ENCODE measurements at places on chromosomes 1 and 21.

GRCh38 chr1:920010-920409 is 3.7 kb upstream of the SAMD11 start:
- no peak for DNase-seq

- no peak for DNase-seq
These were observed 54.0 kb downstream of the ZNF281 start for GRCh38 chr1:200355801-200356200.

DNA sequence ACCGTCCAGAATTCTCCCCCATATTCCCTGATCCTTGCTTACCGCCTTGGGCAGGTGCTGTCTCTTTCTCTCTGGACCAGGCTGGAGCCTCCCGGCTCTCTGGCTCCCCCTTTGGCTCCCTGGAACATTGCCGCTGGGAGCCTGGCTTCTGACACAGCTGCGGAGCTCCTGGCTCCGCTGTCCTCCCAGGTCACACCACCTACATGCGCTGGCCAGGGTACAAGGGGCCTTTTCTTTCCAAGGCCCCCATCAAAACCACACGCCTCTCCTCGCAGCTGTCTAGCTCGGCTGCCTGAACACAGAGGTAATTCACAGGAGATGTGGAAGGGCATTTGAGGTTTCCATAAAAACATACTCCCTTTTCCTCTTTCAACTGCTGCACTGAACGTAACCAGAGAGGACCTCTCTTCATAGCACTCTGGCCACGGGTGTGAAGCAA is 7.5 kb upstream of the ZNF648 start:
- DNase-seq = peak; percentile 76

GRCh38 chr1:156368157-156368658 is 803 bp upstream of the RHBG start:
- no peak for DNase-seq

- DNase-seq = no peak
These were observed 1357.6 kb upstream of the B3GALT2 start for GRCh38 chr1:194544012-194544411.

DNA sequence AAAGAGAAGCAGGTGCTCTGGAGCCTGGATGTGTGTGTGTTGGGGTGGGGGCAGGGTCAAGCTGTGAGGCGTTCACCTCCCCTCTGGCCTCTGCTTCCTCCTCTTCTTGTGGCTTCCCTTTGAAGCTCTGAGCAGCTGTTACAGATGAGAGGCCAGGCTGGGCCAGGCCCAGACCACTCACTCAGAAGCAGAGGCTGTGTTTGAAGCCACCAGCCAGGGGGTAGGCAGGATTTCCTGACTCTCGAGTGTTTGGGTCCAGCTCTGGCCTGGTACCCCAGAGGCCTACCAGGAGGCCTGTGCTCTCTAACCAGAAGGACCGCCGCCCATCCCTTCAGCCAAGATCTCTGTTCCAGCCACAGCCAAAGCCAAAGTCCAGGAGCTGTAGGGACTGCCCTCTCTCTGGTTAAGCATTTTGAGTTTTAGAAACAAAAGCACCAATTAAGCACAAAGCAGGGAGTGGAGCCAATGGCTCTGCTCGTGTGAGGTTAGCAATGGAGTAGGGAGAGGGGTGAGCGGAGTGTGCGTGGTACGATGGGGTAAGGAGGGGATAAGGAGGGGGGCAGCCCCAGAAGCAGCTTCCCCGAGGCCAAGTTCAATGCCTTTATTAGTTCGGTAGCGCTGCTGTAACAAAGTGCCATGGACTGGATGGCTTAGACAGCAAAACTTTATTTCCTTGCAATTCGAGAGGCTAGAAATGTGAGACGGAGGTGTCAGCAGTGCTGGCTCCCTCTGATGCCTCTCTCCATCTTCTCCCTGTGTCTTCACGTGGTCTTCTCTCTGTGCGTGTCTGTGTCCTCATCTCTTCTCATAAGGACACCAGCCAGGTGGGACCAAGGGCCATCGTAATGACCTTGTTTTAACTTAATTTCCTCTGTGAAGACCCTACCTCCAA is 20.5 kb downstream of the RCSD1 start:
- DNase-seq = peak; percentile 56

GRCh38 chr1:33424205-33424604 is 6.7 kb downstream of the PHC2 start:
- no peak for DNase-seq

DNA sequence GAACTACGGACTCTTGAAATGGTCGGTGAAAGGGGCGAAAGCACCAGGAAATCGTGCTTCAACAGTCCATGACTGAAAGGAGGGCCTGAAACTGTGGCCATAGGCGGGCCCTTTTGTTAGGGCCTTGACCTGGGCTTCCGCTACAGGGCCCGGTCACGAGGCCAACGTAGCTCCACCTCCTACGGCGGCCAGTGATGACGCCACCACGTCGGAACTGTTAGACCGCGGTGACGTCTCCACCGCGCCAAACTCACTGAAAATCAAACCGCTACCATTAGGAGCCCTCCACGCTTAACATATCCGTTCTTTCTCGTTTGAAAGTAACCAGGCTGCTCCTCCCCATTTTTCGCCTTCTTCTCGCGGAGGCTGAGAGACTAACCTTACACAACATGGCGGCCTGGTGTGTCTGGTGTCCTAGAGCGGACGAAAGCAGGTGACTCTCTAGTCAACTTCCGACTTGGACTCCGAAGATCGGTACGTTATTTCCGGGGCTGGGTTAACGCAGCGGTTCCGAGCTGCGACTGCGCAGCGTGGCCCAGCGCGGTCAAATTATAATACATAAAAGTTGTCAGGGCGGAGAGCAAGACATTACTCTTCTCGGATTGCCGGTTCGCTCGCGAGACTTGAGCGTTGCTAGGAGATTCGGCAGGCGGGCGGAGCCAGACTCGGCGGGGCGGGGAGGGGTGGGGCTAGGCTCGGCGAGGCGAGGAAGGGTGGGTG is 371 bp upstream of the CACYBP start:
- peak; percentile 99 for DNase-seq

GRCh38 chr1:175037416-175037815 is 14.2 kb upstream of the MRPS14 start:
- no peak for DNase-seq

DNA sequence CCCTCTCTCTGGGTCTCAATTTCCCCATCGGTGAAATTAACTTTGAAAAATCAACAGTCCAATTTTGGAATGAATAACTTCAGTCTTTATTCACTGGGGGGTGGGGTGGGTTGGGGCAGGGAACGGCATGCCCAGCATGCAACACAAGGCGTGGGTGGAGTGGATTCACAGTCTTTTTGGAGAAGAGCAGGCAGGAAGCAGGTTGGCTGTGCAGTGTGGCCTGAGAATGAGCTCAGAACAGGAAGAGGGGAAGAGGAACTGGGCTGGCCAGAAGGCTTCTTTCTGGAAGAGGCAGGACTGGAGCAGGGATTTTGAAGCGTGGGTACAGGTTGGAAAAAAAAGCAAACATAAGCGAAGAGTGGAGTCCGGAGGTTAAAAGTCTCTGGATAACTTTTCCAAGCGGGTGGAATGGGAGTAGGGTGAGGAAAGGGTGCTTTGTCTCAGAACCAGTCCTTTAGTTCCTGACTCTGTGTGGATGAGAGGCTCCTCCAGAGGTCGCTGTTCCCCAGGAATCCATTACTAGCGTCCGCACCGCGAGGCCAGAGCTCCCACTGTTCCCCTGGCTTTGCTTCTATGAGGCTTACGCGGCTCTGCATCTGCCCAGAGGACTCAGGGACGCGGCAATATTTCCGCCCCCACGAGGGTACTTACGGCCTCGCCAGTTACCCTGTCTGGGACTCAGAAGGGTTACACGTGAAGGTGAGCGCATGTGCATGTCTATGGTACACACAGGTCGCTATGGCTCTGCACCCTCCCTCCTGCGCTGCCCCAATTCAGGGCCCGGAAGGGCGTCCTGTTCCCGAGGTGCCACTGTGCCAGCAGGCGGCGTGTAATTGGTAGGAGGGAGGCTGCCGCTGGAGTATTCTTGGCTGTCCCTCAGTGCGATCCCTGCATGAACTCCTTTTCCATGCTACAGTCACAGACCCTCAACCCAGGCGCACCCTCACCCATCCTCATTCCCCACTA is 5.5 kb upstream of the FOXD2 start:
- DNase-seq = peak; percentile 92

DNA sequence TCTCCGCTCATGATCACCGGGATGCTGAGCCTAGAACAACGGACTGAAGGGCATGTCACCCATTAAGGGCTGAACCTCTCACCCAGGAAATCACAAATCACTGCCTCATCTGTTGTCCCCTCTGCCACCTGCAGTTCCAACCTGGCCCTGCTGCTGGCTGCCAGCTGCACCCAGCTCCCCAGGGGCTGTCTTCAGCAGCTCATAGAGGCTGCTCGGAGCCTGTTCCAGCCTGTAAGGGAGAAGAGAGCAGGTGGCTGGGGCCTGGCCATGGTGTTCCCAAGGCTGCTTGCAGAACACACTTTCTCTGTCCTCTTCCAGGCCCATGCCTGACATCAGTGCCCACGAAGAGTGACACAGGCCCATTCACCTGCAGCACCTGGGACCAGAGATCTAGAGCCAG is 44.5 kb upstream of the DISP3 start:
- no peak for DNase-seq

GRCh38 chr1:99348397-99349132 is 84.3 kb downstream of the PLPPR4 start:
- DNase-seq = no peak

GRCh38 chr1:156920233-156921052 is at the start of gene LRRC71:
Gene LRRC71, plus strand, starts transcription at chr1:156920632. Its CDS starts 172 bp downstream, at chr1:156920804.
- peak; percentile 93 for DNase-seq

DNA sequence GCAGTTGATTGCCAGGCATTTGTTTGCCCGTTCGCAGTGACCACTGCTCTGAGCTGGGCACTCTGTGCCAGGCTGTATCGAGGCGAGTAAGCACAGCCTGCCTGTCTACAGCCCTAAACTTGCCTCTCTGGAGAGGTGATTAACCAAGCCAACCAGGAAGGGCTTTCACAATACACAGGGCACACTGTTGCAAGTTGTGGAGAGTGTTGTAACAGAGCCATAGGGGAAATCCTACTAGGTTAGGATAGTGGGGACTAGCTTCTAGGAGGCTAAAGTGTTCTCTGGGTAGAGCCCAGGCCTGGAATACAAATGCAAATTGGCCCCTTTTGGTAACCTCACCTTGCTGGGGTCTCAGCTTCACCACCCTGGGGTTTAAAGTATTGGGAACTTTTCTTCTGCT is 23.8 kb downstream of the PRDM2 start:
- DNase-seq = peak; percentile 67

GRCh38 chr1:37828410-37829074 is 20.5 kb upstream of the YRDC start:
- DNase-seq = no peak

GRCh38 chr1:85179522-85179921 is 21.3 kb downstream of the SYDE2 start:
- DNase-seq = peak; percentile 10

DNA sequence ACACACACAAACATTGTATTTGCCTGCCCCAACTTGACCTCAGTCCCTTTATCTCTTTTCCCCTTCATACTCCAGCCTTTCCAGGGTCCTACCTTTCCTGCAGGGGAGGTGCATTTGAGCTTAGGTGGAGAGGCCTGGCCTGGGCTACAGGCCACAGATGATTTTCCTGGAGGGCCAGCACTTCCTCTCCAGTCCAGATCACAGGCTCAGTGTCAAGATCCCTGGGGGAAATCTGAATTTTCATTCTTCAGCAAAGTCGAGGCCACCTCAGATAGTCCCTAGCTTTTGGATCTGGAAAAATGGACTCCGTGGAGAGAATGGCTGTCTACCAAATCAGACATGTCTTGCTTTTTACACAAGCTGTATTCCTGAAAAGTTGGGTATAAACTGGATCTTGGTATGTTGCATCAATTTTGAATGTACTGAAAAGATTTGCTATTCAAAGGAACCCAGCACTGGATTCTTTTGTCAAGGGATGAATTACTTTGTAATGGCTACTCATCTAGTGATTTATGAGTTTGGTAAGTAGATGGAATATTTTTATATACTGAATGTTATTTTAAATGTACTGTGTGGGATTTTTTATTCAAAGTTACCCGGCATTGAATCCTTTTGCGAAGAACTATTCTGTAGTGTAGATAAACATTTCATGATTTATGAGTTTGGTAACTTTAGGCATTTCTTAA is 78.7 kb downstream of the DDR2 start:
- DNase-seq = no peak

DNA sequence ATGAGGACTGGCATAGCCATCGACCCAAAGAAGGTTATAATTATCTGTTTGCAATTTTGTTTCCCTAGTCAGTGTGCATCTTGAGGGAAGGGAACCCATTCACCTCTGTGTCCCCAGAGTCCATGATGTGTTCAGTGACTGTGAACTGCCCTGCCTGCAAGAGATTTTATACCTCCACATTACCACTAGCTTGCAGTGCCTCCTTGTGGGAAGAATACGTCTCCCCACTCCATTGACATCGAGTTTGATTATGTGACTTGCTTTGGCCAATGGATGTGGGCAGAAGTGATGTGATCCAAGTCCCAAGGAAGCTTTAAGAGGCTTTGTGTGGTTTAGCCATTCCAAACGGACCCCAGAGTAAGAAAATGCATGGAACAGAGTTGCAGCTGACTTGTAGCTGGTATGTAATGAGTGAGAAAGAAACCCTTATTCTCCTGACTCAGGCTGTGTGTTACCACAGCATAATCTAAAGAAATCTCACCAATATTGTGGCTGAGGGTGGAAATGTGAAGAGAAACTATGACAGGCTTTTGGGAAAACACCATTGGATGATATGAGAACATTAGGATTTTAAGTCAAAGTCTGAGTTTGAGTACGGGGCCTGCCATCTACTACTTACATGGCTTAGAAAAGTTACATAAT is 47.8 kb upstream of the NRDC start:
- DNase-seq = peak; percentile 51

GRCh38 chr1:192713921-192714320 is 78.0 kb downstream of the RGS13 start:
- DNase-seq = no peak

- DNase-seq = peak; percentile 63
These were observed 3.2 kb downstream of the DAP3 start for GRCh38 chr1:155691992-155692528.

GRCh38 chr1:174157157-174157806 is 2.0 kb upstream of the RABGAP1L start:
- DNase-seq = peak; percentile 26

GRCh38 chr1:87983841-87984240 is 655.2 kb downstream of the LMO4 start:
- no peak for DNase-seq

GRCh38 chr1:145996433-145997015 is at the start of gene TXNIP:
Gene TXNIP, minus strand, starts transcription at chr1:145996579. Its CDS starts 313 bp downstream, at chr1:145996266.
- DNase-seq = peak; percentile 99

DNA sequence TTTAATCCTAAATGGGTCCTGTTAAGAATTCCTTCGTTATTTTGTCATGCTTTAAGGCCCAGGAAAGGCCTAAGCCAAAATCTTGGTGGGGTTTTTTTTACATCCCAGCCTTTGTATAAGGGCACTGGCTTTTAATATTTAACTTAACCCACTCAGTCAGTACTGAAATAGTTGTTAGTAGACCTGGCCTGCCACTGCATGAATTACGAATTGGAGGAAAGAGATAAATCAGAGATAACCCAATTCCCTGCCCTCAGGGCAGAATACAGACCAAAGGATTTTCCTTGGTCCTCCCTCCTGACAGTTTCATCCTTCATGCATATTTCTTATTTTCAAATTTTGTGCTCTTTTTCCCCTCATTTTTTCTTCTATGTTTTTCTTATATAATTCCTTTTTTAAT is 193.0 kb downstream of the FASLG start:
- no peak for DNase-seq

Measured in hematopoietic multipotent progenitor cell treated with erythropoietin and hydrocortisone succinate and interleukin-3 and kit ligand, for 6 days (in vitro differentiated cells).